Upper lobe of left lung (tissue), 6 donors: ENCODE measurements at places on chromosomes 16 and 17. TPM values are rescaled to one million over a fixed set of nuclear protein-coding genes. Genes with fewer than 3 reads are reported as not detected.
A peak's percentile ranks its signal among the peaks of the same experiment; 100 is the strongest.

Gene LGALS9B
- total RNA-seq = not detected

Gene KIF2B
- not detected for total RNA-seq

Gene C17orf50
- not detected for total RNA-seq

Gene TPPP3
- 99.5 TPM for total RNA-seq

Gene SMIM5
- 6.3 TPM for total RNA-seq

Gene CIBAR2
- 0.40 TPM for total RNA-seq

Gene GALK1
- 22.1 TPM for total RNA-seq

Gene SSTR5
- not detected for total RNA-seq

Gene HBQ1
- not detected for total RNA-seq

Gene THOC6
- total RNA-seq = 32.7 TPM

GRCh38 chr16:20175358-20175757 lies 101.7 kb upstream of the GPR139 start:
- DNase-seq = no peak

DNA sequence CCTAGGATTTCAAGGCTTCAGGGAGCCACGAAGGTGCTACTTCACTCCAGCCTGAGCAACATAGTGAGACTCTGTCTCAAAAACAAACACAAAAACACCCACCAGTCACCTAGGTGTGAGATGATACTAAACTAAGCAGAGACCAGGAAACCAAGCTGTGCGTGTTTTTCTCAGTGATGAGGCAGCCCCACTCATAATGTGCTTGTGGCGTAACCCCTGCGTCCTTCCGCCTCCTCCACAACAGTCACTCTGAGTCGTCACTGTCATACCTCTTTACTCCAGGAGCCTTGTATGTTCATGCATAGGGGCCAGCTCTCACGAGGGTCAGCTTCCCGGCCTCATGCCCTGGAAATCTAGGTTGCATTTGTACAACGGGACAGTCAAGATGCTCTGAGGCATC lies 31.1 kb upstream of the SLC47A1 start:
- no peak for DNase-seq

DNA sequence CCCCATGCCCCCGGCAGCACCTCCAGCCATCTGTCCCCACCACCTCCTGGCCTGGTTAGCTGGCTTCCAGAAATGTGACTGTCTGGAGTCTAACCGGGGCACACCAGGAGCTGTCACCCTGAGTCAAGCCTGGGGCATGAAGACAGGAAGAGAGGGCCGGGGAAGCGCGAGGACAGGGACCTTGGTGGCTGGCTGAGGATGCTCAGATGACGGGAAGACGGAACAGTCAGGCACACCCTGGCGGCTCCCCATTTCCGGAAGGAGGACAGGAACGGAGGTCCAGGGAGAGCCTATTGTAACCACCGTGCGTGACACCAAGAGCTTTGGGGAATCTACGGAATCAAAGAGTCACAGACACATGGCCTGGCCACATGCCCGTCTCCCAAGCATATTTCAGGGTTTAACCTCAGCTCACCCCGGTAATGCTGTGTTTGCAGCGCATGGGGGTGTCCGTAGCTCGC lies 51.7 kb downstream of the SDK2 start:
- no peak for DNase-seq

DNA sequence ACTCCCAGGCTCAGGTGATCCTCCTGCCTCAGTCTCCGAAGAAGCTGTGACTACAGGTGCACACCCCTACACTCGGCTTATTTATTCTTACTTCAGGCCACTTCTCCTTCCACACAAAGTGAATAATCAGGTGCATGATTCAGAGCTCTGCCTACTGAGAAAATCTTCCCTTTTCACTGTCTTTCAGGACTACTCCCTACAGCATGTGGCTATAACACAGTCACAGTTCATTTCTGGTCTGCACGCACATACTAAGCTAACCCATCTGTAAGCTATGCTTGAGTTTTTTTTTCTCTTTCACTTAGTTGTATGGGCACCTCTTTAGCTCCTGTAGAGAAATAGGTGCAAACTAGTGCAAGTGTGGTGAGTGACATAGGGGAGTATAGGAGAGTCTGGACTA lies 7.6 kb upstream of the SLFN5 start:
- DNase-seq = no peak

DNA sequence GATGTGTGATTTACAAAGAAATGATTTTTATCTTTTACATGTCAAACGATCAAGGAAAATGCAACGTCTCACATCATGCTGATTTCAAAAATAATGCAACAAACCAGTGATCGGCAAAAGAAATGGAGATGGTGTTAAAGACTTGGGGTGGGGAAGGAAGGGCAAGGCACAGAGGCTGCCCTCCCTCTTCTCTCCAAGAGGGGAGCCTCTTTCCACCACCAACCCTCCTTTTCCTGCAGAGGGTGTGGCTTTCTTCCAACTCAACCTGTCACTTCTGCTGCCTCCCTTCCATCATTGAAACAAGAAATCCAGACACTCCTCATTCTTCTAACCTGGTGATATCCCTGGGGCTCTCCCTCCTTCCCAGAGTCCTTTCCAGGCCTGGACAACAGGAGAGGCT lies 320.8 kb downstream of the SLC39A11 start:
- DNase-seq = no peak

DNA sequence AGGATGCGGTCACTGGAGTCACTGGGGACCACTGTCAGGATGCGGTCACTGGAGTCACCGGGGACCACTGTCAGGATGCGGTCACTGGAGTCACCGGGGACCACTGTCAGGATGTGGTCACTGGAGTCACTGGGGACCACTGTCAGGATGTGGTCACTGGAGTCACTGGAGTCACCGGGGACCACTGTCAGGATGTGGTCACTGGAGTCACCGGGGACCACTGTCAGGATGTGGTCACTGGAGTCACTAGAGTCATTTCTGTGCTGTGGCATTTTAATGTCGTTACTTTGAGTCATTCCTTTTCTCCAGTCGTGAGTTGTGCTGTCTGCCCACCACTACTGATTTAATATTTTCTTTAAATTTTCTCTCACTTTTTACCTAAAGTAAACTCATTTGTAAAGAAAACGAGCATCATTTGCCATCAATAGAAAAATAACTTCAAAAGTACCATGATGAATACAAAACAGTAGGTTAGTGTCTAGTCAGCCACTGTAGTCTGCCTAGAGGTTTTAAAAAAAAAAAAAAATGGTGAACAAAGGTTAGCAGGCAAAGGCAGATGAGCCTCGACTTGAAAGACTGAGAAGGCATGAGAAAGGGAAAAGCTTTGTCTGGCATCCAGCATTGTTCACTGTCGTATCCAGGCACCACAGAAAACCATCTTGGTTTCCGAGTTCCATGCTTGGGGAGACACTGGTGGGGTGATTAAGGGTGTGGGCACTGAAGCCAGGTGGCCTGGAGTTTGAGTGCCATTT lies 346.6 kb downstream of the SNX29 start:
- no peak for DNase-seq

GRCh38 chr17:12637015-12637414 lies 28.7 kb upstream of the MYOCD start:
- no peak for DNase-seq

- no peak for DNase-seq
Observed at GRCh38 chr16:78927766-78928165, 672.8 kb downstream of the MAF start.

DNA sequence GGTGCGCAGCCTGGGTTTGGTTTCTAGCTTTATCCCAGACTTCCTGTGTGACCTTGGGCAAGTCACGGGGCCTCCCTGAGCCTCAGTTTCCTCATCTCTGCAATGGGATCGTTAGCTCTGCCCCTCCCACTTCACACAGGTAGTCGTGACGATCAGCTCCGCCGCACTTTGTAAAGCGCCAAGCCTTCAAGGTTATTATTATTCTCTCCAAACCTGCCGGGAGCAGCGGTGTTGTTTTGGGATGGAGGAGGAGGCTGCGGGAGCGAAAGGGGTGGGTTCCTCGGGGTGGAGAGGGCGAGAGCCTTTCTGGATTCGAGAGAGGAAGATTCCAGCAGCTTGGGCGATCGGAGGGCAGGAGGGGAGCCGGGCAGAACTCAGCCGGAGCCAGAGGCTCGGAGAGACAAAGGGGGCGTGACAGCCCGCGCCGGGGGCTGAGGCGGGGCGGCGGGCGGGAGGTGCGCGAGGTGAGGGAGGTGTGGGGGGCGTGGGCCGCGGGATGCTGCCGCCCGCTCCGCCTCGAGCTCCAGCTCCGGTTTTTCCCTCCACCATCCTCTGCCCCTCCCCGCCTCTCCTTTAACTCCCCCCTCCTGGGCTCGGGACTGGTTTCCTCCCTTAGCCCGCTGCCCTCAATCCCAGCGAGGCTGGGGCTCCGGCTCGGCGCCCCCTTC lies at the start of gene EFNB3:
TSS of gene EFNB3 (plus strand) at position 602 of the 668 bp plus-strand sequence. CDS start 397 bp downstream, outside the sequence.
- DNase-seq = no peak

DNA sequence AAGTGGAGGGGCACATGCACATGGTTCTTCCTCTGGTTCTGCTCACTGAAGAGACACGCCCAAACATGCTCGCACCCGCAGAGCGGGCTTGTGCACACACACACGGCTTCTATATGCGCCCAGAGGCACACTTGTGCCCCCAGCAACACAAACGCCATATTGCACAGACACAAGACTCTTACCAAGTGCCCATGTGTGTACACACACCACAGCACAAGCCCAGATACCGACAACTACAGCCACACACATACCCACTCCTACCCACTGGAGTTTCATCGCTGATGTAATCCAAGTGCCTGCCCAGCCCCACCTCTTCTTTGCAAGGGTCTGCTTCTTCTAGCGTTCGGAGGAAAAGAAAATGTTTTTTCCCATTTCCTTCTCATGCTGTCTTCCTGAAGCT lies 6.5 kb upstream of the PRR29 start:
- DNase-seq = peak; percentile 22

- peak; percentile 58 for DNase-seq
Observed at GRCh38 chr17:44607836-44608690, 48.2 kb upstream of the MEIOC start.

DNA sequence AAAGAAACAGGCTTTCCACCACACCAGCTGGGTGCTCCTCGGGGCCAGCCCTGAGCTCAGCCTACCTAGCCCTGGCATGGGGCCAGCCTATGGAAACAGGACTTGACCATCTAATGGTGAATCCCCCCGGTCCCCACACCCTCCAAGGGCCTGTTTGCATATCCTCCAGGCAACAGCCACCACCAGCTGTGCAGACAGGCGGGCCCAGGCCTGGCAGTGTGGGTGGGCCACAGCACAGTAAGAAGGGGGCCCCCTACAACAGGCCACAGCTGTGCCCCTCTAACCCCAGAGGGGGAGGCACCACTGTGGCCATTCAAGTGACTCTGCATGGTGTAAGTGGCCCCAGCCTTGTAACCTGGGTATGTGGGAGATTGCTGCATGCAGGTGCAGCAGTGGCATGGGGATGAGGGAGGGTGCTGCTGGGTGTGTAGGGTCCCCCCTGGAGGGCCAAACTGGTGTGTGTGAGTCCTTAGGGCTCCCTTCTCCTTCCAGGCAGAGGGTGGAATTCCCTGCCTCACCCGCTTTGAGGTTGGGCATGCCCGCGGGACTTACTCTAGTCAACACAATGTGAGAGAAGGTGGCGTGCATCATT lies 148.2 kb downstream of the C16orf78 start:
- no peak for DNase-seq

GRCh38 chr16:9334103-9334502 lies 242.7 kb downstream of the HAPSTR1 start:
- DNase-seq = no peak

- DNase-seq = no peak
Observed at GRCh38 chr17:60110586-60110985, 31.9 kb upstream of the HEATR6 start.

- no peak for DNase-seq
Observed at GRCh38 chr16:47310792-47311211, 150.1 kb downstream of the ITFG1 start.

GRCh38 chr16:66287926-66288325 lies 78.6 kb upstream of the CDH5 start:
- peak; percentile 10 for DNase-seq

DNA sequence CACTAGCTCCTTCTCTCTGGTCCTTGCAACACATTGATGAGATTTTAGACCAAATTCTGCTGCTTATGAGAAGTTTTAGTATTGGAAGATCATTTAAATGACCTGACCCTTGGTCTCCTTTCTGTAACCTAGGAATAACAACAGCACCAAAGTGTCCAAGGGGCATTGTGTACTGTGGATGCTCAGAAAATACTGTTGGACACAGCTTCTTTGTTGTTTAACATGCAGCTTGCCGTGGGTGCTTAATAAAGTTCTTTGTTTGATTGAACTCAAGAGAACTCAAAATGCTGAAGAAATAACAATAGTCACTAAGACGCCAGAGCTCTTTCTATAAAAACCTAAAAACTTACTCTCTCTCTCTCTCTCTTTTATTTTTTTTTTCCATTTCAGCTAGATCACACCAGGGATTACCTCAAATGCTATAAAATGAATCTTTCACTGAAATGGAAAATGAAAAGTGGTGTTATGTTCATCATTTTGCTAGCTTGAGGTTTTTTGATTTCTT lies 548.9 kb upstream of the CDH8 start:
- no peak for DNase-seq

DNA sequence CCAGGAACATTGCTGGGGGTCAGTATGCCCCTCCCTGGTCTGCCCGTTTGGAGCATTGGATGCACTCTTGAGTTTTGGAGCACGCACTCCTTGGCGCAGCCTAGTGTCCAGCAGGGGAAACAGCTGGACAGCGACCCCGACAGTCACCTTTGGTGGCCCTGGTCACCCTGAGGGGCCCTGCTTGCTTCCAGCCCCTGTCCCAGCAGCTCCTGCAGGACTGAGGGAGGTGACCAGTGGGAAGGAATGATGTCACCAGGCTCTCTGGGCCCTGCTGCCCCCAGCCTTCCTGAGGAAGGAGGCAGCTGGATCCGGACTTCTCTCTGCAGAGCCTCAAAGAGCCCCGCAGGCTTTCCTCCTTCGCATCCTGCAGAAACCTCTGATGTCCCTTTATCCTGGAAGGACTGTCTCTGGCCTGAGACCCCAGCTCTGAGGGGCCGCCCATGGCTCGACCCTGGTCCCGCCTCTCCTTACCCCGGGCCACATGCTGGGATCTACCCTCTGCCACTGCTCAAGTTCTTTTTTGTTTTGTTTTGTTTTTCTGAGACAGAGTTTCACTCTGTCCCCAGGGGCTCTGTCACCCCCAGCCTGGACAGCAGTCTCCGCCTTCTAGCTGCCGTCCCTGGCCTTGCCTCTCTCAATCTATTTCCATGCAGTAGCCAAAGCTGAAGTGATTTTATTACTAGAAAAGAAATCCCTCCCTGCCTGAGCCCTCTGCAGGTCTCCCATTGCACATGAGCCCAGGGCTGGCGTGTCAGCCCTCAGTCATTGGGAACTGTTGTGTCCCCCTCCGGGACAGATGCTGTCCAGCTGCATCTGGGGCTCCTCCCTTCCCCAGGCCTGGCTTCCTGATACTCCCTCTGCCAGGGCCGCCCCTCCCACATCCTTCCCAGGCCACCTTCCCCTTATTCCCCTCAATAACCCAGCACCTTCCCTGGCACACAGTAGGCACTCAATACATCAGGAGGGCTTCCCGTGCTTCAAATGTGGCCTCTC lies 11.6 kb downstream of the ZSCAN10 start:
- no peak for DNase-seq

DNA sequence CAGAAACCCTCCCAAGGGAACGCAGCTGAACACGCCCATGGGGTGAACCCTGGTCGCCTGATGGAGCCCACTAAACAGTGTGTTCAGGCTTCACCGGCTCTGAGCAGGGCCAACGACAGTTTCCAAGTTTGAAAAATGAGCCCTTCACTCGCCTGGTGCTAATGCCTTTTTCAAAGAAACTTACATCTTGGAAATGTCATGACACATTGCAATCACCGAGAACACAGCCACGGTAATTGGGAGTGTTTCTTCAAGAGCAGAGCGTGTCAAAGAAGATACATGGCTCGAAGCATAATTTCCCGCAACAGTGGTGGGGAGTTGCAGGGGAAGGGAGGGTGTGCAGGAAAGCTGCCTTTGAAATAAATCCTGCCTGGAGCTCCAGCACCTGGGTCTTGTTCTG lies 463.2 kb downstream of the TMEM114 start:
- no peak for DNase-seq

- DNase-seq = peak; percentile 50
Observed at GRCh38 chr17:13429201-13429600, 172.5 kb downstream of the HS3ST3A1 start.
